Psoas muscle (tissue), 8 donors: ENCODE measurements at places on chromosomes 6 and 20.

- DNase-seq = no peak
Measured at GRCh38 chr6:30227763-30228487, 14.7 kb upstream of the TRIM26 start.

- no peak for DNase-seq
Measured at GRCh38 chr6:111680015-111680712, 74.5 kb upstream of the TRAF3IP2 start.

DNA sequence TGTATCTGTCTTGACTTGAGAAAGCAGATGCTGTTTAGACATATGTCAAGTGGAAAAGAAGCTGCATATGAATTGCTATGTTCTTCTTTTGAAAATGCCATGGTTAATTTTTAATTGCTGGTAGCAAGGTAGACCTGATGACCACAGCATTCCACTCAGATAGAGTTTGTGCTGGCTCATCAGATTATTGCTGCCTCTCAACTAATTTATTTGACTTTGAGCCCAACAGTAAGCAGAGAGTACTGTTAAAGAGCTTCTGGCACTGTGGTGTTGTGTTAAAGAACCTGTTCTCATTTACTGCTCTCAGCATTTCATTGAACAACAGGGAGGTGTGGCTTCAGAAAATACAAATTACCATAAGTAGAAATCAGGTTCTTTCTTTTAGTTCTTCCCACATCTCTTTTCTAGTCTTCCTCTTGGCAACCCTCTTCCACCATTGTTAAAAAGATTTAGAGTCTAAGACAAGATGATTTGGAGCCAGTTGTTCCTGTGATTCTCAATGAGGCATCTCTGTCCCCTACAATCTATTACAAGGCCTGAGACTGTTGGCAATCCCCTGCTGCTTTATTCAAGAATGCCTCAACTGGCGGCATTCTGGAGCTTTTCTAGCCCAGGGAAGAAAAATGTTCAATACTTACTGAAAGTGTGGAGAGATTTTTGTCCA lies 967.6 kb upstream of the GJE1 start:
- DNase-seq = no peak

GRCh38 chr6:135299256-135299655 lies 118.1 kb downstream of the MYB start:
- no peak for DNase-seq

DNA sequence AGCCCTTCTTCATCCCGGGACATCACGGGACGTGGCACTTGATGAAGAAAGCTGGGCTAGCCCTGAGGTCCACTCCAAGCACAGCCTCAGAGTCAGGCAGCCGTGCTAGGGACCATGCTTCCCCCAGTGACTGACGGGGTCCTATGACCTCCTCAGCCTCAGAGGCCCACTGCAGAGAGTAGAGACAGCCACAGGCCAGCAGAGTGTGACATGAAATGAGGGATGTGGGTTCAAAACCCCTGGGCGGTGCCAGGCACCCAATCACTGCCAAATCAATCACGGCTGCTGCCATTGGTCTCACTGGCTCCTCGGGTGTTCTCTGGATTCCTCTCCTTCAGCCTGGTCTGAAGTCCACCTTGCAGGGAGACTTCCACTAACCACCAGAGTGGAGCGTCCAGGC lies 197.7 kb upstream of the CDH4 start:
- no peak for DNase-seq
